ENCODE measurements at places on chromosomes 6 and 20. TPM values are rescaled to one million over a fixed set of nuclear protein-coding genes. Genes with fewer than 3 reads are reported as not detected.

- DNase-seq: no peak
Observed at GRCh38 chr6:150280703-150281102, 88.1 kb upstream of the IYD start.

The TP53TG5 gene
- total RNA-seq: not detected

DNA sequence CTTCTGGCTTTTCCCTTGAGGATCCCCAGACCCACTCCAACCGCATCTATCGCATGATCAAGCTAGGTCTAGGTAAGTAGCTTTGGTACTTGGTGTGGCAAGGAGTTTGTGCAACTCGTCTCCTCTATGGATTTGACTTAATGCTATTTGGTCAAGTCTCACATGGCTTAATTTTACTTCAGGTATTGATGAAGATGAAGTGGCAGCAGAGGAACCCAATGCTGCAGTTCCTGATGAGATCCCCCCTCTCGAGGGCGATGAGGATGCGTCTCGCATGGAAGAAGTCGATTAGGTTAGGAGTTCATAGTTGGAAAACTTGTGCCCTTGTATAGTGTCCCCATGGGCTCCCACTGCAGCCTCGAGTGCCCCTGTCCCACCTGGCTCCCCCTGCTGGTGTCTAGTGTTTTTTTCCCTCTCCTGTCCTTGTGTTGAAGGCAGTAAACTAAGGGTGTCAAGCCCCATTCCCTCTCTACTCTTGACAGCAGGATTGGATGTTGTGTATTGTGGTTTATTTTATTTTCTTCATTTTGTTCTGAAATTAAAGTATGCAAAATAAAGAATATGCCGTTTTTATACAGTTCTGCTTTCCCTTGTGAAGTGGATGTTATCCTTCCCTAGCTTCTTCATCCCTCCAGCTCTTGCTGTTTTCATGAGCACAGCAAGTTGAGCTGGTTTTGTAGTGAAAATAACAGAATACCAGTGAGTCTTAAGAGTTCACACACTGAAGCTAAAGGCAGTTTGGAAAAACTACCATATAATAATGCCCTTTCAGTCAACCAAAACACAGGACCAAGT is 3.8 kb downstream of the SLC35B2 start:
- DNase-seq: peak; percentile 52

The SPATA25 gene
- 0.73 TPM for total RNA-seq

GRCh38 chr6:44263354-44264100 is 1.8 kb downstream of the NFKBIE start:
- peak; percentile 14 for DNase-seq

DNA sequence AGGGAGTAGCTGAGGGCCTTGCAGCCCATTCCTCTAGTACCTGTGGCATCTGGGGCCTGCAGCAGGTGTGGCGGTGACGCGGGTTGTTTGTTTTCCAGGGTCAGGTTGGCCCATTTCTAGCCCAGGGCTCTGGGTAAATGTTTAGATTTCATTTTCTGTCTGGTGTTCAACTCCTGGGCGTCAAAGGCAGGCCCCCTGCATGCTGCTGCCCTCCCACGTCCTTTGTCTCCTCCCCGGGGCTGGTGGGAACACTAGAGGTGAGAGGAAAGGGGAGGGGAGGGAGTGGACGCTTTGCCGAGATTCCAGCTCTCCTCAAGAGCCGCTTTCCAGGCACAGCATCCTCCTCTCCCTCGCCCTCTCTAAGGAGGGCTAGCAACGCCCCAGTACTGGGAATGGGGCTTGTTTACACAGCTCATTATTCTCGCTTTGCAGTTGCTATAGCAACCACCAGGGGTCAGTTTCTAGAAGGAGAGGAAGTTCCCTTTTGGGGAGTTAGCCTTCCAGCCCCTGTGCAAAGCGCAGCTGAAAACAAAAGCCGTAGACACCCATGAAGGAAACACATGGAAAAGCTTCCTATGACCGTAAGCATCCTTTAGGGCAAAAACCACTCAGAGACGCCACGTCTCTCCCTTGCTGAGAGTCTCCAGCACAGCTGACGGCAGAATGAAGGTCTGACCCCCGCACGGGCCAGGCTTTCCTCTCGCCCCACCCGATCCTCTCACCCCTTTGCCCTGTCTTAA is 170.6 kb downstream of the LY86 start:
- no peak for DNase-seq

GRCh38 chr6:63460971-63461370 is 111.3 kb upstream of the LOC128125822 start:
- no peak for DNase-seq

DNA sequence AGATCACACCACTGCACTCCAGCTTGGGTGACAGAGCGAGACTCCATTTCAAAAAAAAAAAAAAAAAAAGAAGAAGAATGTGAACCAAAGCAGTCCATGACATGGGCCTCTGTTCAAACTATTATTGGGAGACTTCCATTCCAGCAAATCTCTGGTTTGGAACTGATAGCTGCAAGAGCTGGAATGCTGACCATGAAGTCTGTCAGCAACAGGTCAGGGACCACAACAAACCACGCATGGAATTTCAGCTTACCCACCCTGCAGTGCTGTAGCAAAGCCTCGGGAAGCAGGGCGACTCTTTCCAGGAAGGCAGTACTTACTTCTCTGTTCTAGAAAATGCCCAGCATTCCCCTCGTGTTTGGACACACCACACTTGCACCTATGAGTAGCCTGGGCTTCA is 34.1 kb upstream of the TBC1D7 start:
- DNase-seq: no peak

GRCh38 chr20:61902221-61902869 is 163.3 kb downstream of the TAF4 start:
- no peak for DNase-seq

GRCh38 chr6:116392132-116393013 is 21.6 kb downstream of the DSE start:
- no peak for DNase-seq

All from activated T-cell treated with anti-CD3 and anti-CD28 coated beads, Interleukin-2, amount 50 U/mL, for 4 hours (primary cell).